ENCODE measurements at places on chromosomes 1 and 21.

DNA sequence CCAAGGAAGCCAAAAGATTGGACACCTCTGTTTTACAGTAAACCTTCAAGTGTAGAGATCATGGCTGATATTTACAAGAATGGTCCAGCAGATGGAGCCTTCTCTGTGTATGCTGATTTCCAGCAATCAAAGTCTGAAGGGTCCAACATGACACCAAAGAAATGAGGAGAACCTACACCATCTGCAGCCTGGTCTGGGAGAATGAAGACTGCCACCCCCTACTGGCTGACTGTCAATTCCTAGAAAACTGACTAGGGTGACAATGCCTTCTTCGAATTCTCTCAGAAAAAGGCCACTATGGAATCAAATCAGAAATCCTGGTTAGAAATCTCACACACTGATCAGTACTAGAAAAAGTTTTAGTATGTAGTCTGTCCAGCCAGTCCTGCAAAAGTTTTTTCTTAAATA is 83.3 kb downstream of the CDC42BPA start:
- DNase-seq: peak; percentile 16

DNA sequence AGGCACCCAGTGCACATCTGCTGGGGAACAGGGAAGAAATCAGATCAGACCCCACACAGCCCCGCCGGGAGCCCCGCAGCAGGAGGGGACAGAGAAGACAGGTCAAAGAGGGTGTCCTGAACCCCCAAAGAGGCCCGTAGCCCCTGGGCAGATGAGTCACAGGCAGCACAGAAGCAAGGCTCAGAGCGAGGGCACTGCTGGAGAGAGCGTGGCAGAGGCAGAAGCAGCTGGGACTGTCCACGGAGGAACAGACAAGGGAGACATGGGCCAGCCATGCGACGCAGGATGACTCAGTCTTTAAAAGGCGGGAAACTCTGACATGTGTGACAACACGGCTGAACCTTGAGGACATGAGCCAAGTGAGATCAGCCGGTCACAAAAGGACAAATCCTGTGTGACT is 14.5 kb upstream of the PRDM16 start:
- no peak for DNase-seq

GRCh38 chr21:28444111-28444510 is 548.6 kb downstream of the LTN1 start:
- DNase-seq: no peak

GRCh38 chr1:145912128-145912641 is 2.3 kb upstream of the ITGA10 start:
- no peak for DNase-seq

- DNase-seq: no peak
Measured at GRCh38 chr1:241518476-241519307, 863 bp downstream of the FH start.

- no peak for DNase-seq
Measured at GRCh38 chr1:25560001-25560400, 16.6 kb downstream of the LDLRAP1 start.

DNA sequence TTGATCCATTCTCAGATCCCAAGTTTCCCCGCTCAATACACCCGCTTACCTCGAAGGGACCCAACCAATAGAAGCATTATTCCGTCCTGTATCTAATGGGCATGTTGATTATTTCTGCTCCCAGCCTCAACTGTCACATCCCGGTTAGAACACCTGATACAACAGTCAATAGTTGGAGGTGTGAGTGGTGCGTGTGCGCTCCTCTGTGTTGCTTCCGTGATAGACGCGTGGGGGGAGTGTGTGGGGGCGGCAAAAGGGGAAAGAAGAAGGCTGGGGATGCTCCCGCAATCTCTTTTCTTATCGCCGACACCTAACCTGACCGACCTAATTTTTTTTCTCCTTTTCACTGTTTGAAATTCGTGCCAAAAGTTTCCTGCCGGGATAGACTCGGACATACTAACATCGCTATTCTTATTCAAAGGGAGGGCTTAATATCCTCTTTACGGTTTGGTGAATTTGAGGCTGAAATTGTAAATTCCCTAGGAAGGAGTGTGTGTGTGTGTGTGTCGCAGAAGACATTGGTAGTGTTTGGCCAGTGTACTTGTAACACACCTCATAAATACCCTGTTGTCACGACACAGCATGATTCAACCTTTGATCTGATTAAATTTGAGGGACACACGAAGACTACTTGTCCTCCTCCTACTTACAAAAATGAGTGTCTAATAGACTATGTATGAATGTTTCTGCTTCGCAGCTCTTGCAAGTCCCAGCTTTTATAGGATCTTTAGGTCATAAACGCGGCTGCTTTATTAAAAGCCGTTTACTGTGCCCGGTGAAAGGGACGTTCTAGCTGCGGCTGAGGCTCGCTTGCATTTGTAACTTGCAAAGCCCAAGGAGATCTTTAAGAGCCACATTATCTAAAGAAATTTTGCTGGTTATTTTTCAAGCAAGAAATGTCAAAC is 1.5 kb upstream of the PROX1 start:
- DNase-seq: peak; percentile 61

DNA sequence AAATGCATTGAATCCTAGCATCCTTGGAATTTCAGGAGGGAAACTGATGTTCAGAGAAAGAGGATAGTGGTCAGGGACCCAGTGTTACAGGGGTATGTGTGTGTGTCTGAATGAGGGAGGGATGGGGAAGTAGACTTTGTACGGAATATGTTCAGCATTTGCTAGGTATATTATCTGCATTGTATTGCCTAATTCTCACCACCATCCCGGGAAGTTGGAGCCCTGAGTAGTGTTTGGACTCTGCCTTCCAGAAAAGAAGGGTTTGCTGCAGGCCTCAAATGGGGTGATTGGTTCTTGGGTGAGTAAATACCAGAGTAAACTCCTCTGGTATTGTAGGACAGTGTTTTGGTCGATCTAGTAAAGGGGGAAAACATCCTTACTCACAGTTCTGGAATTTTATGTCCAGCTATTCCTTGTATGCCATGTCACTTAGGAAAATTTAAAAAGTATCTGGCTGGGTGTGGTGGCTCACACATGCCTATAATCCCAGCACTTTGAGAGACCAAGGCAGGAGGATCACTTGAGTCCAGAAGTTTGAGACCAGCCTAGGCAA is 7.1 kb upstream of the ZNF496 start:
- no peak for DNase-seq

- no peak for DNase-seq
Measured at GRCh38 chr21:28654406-28654805, 338.3 kb downstream of the LTN1 start.

DNA sequence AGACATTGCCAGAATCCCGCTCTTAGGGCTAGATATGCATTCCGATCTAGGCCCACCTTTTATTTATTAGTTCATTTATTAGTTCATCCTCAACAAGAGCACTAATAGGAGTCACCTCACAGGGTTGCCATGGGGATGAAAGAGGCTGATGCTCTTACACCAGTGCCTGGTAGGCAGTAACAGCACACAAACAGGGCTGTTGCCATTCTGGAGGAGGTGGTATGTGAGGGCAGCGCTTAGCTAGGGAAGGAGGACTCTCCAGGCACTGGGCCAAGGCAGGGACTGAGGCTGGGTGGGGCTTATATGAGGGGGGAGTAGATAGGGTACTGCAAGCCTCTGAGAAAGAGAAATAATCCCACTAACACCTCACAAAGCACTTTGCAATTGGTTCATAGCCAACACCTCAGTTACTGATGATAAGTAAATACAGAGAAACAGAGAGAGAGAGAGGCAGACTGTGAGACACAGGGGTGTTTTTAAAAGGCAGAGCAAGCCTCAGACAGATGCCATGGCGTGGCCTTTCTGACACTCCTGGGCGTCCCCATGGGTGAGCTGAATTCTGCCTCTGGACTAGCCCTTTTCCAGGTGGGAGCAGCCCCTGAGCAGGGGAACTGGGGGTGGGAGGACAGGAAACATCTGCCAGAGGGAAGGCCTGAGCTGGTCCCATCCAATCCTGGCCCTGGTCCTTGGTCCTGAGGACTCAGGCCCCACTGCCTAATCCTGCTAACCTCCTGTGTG is 5.9 kb downstream of the FCGR2A start:
- DNase-seq: peak; percentile 67

GRCh38 chr1:183226963-183227362 is 40.9 kb downstream of the LAMC2 start:
- no peak for DNase-seq

- DNase-seq: no peak
Measured at GRCh38 chr1:45787905-45788304, 15.5 kb upstream of the MAST2 start.

DNA sequence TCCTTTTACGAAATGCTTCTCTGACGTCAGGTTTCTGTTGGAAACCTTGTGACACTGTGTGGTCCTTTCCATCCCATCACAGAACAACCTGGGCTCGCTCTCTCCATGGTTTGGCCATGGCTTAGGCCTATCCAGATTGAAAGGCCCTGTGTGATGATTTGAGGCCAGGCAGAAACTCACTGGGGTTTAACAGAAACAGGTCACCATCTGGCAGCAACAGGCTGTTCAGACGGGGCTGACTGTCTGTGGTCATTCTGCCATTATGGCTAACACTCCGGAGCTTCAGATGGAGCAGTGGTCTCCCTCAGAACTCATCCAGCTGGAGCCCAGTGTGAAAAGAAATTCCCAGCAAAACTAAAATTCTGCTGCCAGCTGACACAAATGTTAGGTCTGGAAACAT is 9.3 kb downstream of the PLEKHM2 start:
- no peak for DNase-seq

GRCh38 chr1:233412812-233413211 is 85.3 kb downstream of the MAP3K21 start:
- DNase-seq: no peak

DNA sequence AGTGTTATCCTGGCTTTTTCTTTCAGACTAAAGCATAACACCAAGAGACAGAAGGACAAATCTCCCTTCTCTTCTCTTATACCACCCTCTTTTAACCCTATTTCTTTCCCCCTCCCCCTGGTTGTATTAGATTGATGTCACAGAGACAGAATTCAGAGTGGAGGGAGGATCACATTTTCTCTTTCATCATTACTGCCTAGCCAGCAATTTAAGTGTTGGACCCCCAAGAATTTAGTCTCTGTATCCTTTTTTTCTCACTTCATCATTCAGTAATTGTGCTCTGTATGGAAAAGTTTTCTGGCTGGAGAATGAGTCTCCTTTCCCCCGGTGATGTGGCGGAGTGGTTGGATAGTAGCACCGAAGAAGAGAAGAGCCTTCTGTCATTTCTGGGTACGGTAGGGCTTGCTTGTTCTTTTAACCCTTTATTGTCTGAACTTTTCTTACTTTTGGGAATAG is 124.8 kb downstream of the CLEC20A start:
- peak; percentile 91 for DNase-seq

DNA sequence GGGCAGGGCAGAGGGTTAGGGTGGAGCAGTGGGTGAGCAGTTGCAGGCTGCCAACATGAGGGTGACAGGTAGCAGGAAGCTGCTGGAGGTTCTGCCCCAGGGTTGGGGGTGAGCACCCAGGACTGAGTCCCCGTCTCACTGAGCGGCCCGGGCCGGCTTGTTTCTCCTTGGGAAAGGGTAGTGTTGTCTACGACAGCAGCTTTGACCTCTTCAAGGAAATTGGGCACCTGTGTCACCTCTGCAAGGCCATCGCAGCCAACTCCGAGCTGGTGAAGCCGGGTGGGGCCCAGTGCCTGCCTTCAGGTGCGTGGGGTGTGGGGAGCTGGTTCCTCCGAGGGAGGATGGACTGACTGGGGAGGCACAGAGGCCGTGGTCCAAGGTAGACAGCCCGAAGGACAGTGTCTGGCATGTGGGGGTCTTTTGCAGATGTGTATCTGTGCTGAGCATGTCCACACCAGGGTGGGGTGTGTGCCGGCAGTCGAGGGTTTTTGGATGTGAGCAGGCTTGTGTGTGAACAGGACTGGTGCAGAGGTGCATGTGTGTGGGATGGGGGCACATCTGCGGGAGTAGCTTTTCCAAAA is 51.9 kb downstream of the DISP3 start:
- no peak for DNase-seq

DNA sequence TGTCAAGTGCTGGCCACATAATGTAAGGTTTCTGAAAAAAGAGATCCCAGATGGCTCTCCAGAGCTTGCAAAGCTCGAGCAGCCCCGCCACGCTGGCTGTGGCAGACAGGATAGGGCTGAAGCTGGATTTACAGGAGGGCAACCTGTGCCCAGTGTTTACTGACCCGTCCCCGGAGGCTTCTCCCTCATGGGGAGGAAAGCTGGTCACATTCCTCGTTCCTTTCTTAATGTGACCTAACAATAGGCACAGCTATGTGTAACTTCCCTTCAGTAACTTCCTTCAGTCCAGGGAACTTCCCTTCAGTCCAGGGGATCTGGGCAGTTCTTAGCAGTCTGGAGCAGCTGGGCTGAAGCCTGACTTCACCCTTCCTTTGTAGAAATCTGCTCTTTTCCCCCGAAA is 7.7 kb downstream of the SLFNL1 start:
- DNase-seq: peak; percentile 22

DNA sequence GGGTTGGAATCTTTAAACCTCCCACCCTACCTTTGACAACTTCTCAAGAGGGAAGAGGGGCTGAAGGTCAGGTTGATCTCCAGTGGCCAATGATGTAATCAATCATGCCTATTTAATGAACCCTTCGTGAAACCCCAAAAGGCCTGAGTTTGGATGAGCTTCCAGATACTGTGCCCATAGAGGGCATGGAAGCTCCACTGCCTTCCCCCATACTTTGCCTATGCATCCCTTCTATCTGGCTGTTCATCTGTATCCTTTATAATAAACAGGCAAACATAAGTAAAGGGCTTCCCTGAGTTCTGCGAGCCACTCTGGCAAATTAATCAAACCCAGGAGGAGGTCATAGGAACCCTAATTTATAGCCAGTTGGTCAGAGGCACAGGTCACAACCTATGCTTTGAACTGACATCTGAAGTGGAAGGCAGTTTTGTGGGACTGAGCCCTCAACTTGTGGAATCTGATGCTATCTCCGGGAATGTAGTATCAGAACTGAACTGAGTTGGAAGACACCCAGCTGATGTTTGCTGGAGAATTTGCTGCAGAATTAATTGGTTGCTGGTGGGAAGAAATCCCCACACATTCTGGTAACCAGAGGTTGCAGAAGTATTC is 24.8 kb downstream of the S100A10 start:
- no peak for DNase-seq

DNA sequence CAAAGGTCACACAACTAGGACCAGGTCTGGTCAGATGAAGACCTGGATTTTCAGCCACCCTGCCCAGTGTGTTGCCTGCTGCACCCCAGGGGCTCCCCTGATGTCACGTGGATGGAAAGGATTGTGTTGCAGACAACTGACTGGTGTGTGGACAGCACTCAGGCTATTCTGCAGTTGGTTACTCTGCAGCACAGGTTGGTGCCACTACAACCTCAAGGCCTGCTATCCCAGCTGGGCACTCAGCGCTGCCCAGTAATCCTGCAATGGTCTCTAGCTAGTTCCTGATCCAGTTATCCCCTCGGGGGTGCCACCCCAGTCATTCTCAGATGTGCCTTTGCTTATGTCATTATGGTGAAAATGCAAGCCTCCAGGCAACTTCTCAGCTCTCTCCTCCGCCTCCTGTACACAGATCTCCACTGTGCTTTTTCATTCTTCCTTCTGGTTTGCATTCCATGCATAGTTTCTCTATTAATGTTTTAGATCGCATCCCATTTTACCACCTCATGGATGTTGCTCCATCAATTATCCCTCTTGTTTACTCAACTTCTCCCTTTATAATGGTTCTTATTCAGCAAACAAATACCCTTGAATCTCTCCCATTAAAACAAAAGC is 503.2 kb upstream of the CAMK1G start:
- DNase-seq: no peak

- DNase-seq: peak; percentile 78
Measured at GRCh38 chr1:37765916-37766664, 1.2 kb upstream of the EPHA10 start.

- peak; percentile 38 for DNase-seq
Measured at GRCh38 chr1:40784141-40784770, 669 bp downstream of the KCNQ4 start.
